Nephron progenitor cell (in vitro differentiated cells): ENCODE measurements at places on chromosomes 2 and 18.

- DNase-seq, result no peak
Measured at GRCh38 chr2:227163485-227163997, 464 bp downstream of the COL4A4 start.

- DNase-seq, result no peak
Measured at GRCh38 chr2:112321375-112322320, 46.3 kb downstream of the ZC3H6 start.

GRCh38 chr18:47981830-47982229, 51.4 kb upstream of the SMAD2 start:
- no peak for DNase-seq

GRCh38 chr2:193581807-193582206, 1387.1 kb upstream of the TMEFF2 start:
- DNase-seq, result no peak

DNA sequence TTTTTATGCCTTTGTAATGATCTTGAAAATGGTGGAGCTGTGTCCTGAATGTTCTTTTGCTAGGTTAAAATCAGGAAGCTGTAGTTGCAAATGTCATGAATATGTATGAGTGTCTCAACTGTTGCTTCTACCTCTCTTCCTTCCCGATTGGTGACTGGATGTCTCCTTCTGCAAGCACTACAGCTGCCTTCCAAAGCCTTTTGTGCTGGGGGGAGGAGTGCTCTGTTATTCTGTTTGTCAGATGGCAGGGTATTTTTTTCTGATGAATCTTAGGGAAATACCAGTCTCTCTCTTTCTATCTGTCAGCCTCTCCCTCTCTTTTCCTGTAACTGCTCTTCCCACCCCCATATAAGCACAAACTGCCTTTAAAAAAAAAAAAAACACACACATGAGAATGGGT, 1396.3 kb upstream of the CELF4 start:
- DNase-seq, result no peak

DNA sequence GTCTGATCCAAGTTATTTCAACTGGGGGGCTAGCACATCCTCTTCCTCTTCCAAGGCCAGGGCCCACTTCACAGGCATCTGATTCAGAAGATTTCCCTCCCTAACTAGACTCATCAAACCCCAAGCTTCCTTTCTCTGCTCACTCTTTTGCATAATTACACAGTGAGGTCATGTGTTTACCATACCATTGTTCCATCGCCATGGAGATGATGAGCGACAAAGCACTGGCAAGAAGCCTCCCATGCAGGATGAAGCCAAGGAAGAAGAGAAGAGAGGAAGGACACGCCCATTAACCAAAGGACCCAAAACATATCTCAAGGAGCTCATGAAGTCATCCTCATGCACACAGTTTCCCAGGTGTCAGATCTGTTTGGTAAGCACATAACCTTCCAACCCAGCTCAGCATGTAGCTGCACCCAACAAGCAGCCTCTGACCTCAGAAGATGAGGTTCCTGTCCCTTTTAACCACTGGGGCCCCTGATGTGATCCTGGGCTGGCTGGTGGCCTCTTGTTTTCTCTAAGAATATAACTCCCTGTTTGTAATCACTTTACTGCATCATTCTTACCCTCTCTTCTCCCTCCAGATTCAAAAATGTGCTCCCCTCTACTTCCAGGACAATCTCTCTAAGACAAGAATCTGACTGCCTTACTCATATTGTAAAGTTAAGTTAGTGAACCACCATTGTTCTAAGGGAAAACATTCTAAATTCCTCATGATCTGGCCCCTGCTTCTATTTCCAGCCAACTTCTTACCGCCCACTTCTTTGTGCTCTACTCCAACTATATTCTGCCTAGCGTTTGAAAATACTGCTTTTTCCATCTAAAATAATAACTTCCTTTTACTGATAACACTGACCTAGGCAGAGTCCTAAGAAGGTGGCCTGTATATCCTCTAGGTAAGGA, 190.1 kb downstream of the TTC32 start:
- DNase-seq, result no peak

DNA sequence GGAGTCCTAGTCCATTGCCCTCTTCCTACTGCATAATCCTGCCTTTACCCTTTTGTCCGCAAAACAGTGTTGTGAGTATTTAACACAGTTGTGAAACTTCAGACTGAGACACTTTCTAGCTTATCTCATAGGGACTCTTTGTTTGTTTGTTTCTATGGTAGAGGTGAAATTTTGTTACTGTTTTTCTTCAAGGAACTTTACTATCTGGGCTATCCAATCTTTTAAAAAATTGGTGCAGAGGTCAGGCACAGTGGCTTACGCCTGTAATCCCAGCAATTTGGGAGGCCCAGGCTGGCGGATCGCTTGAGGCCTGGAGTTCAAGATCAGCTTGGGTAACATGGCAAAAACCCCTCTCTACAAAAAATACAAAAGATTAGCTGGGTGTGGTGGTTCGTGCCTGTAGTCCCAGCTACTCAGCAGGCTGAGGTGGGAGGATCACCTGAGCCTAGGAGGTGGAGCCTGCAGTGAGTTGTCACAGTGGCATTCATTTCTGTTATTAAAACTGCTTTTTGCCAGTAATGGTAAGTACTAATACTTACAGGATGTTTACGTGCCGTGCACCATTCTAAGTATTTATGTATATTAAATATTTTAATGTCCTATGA, 18.8 kb downstream of the GMCL1 start:
- DNase-seq, result no peak

DNA sequence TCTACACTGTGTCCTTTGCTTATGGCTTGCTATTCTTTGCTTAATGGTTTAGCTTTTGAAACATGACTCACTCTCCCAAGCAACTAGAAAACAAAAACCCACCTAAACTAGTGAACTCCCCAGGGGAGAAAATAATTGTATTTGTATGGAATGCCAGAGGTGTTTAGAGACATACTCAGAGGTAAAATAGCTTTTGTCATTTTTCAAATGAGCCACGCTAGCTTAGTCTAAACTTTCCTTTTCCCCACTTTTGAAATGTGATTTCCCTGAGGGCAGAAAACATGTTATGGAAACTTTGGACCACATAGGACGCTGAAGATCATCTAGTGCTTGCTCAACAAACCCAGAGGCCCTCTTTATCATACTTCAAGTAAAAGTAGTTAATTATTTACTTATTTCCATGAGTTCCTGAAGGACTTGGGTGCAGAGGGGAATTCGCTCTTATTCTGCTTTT, 16.5 kb upstream of the CYTIP start:
- no peak for DNase-seq

GRCh38 chr2:233353101-233353768, 1.1 kb upstream of the DGKD start:
- no peak for DNase-seq

DNA sequence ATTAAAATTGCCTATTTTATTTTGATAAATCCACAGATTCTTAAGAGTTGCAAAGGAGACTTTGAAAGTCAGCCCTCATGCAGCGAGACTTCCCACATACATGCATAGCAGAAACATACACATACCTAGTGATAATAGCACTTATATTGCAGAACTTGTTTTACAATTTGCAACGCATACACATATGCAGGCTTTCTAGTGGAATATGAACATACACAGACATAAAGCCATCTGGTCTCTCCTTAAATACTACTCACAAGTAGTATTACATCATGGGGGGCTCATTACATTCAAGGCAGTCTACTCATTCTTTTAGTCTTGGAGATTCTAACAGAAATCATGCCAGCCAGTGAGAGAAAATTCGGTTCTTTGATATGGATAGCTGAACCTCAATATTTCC, 295.1 kb upstream of the RND3 start:
- DNase-seq, result no peak

DNA sequence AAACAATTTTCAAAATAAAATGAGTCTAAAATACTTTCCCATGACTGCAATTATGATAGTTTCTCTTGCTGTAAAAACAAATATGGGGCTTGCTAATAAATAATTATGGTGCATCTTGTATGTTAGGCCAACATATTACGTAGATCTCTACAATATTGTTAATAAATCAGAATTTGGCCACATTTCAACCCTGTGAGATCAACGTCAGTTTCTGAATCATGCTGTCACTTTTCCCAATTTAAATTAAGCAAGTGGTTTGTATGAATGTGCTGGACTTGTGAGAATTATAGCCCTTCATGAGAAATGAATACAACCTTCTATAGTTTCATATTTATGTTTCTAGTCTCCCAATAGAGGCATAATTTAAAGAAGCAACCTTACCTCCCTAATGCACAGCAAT, 808.9 kb downstream of the SUCLG1 start:
- no peak for DNase-seq
